Myocyte (in vitro differentiated cells): ENCODE measurements at places on chromosomes 1 and 21. TPM values are rescaled to one million over a fixed set of nuclear protein-coding genes. Genes with fewer than 3 reads are reported as not detected.

The TNFRSF4 gene
- not detected in 2 replicates for total RNA-seq

The SLC45A1 gene
- total RNA-seq: 0.70 and 0.94 TPM in 2 replicates

The AMY1B gene
- total RNA-seq: not detected in 2 replicates

The RAP1GAP gene
- 0.21 TPM in 1 of 2 replicates, not detected in the other for total RNA-seq

The KCNK1 gene
- not detected in 2 replicates for total RNA-seq

The PEX11B gene
- 27.1 and 34.2 TPM in 2 replicates for total RNA-seq

The ACTL8 gene
- not detected in 2 replicates for total RNA-seq

The PEAR1 gene
- 0.05 TPM in 1 of 2 replicates, not detected in the other for total RNA-seq

The DCST1 gene
- total RNA-seq: not detected in 2 replicates

The SLX9 gene
- total RNA-seq: 13.6 and 14.9 TPM in 2 replicates

The KRTAP10-2 gene
- not detected in 2 replicates for total RNA-seq

The HES2 gene
- total RNA-seq: 12.5 and 24.4 TPM in 2 replicates

The IL6R gene
- total RNA-seq: 1.6 and 5.4 TPM in 2 replicates

The SGIP1 gene
- total RNA-seq: 1.9 and 3.7 TPM in 2 replicates

The FALEC gene
- not detected in 2 replicates for total RNA-seq

The DARS2 gene
- total RNA-seq: 12.4 and 14.9 TPM in 2 replicates

The UBL4B gene
- not detected in 2 replicates for total RNA-seq

The VSIG8 gene
- not detected in 2 replicates for total RNA-seq

The ITGB2 gene
- 2.2 and 3.2 TPM in 2 replicates for total RNA-seq

The ST3GAL3 gene
- 29.2 and 33.7 TPM in 2 replicates for total RNA-seq

The MYOC gene
- not detected in 2 replicates for total RNA-seq

The WNT3A gene
- not detected in 2 replicates for total RNA-seq

The CD52 gene
- not detected in 2 replicates for total RNA-seq

The DPT gene
- not detected in 2 replicates for total RNA-seq

The CHI3L2 gene
- 2.3 and 3.2 TPM in 2 replicates for total RNA-seq

The DMRTA2 gene
- 0.21 and 0.43 TPM in 2 replicates for total RNA-seq

The NPPB gene
- not detected in 2 replicates for total RNA-seq

The PCP4 gene
- not detected in 2 replicates for total RNA-seq

The RAD54L gene
- total RNA-seq: 0.52 and 0.59 TPM in 2 replicates

The FCRLA gene
- 0.68 and 1.5 TPM in 2 replicates for total RNA-seq

The KRTAP10-12 gene
- total RNA-seq: not detected in 2 replicates

The ALPL gene
- 14.9 and 15.1 TPM in 2 replicates for total RNA-seq

The GABRD gene
- total RNA-seq: not detected in 2 replicates

The FCRLB gene
- total RNA-seq: 0.21 and 0.57 TPM in 2 replicates

The KCNJ9 gene
- not detected in 2 replicates for total RNA-seq
